Type B pancreatic cell (in vitro differentiated cells): ENCODE measurements at places on chromosomes 1 and 21. TPM values are rescaled to one million over a fixed set of nuclear protein-coding genes. Genes with fewer than 3 reads are reported as not detected.

DNA sequence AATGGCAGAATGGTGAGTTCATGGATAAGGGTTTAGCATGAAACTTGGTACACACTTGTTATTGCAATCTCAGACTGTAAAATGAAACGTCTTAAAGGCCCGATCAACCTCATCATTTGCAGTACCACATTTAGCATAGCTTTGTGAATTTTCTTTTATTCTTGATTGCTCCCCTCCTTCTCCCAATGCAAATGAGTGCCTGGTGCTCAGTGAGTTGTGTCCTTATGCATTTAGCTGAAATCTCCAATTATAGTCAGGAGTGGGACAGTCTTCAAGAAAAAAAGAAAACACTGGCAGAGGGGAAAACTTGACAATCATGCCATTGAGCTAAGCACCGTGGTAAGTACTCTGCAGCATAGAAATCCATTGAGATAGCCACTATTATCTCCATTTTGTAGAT lies 161.0 kb upstream of the HMCN1 start:
- no peak for DNase-seq
- H3K27ac ChIP-seq: no peak overlapping the region
- no peak overlapping the region for H3K4me3 ChIP-seq
- no peaks in the 10 kb centered on the region for H3K4me1 ChIP-seq
- no peaks in the 10 kb centered on the region for H3K36me3 ChIP-seq

GRCh38 chr1:1768249-1768992 lies 9.8 kb downstream of the NADK start:
- no peak for DNase-seq
- H3K27ac ChIP-seq: no peak overlapping the region
- no peak overlapping the region for H3K4me3 ChIP-seq

LORICRIN gene
- not detected in 2 replicates for total RNA-seq

FALEC gene
- total RNA-seq: 0.55 and 0.80 TPM in 2 replicates

- H3K36me3 ChIP-seq: no peaks in the 10 kb centered on the region
- H3K27ac ChIP-seq: no peak overlapping the region
- peaks cover 14% of the 10 kb centered on the region for H3K4me1 ChIP-seq
These were observed 68.5 kb downstream of the GPR88 start for GRCh38 chr1:100606438-100606837.

ATP6V0B gene
- total RNA-seq: 115 and 135 TPM in 2 replicates

OR2L13 gene
- total RNA-seq: not detected in 2 replicates
